A549 treated with RU486 at 1 μM for 4 hours (cell line): ENCODE measurements at places on chromosomes 2 and 18. TPM values are rescaled to one million over a fixed set of nuclear protein-coding genes. Genes with fewer than 3 reads are reported as not detected.

Gene RGPD6
- 5.3 to 12.2 TPM (median 9.9 TPM) in 5 replicates for total RNA-seq

Gene AQP12A
- not detected in 5 replicates for total RNA-seq

Gene SIX3
- total RNA-seq: 0.32 to 0.63 TPM (median 0.49 TPM) in 5 replicates

Gene CPO
- not detected in 5 replicates for total RNA-seq

Gene ICA1L
- 1.4 to 2.3 TPM (median 2.1 TPM) in 5 replicates for total RNA-seq

Gene CTAGE1
- not detected in 5 replicates for total RNA-seq

Gene ZAP70
- total RNA-seq: not detected in 5 replicates

Gene SKA1
- total RNA-seq: 10.4 to 14.0 TPM (median 12.1 TPM) in 5 replicates
